ENCODE measurements at places on chromosomes 6 and 20.

DNA sequence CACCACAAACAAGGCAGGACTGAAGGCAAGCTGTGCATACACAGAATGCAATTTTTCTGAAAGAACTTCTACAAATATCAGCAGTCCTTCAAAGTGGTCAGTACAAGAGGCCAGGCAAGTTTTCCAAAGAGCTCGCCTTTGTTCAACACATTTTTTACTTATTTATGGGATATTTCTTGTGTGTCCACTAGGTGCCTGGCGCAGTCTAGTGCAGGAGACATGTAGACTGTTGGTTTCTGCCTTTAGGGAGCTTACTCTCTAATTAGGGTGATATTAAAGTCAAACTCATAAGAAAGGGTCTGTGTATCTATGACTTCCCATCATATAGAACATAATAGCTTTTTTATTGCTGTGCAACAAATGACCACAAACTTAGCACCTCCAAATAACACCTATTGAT lies 21.2 kb upstream of the VEGFA start:
- no peak for DNase-seq

- DNase-seq = peak; percentile 29
Observed at GRCh38 chr6:138107078-138107751, at the start of gene PERP. PERP (minus strand) TSS chr6:138107419; CDS start chr6:138107340, 79 bp downstream.

- DNase-seq = no peak
Observed at GRCh38 chr20:24449026-24449720, 20.3 kb upstream of the SYNDIG1 start.

DNA sequence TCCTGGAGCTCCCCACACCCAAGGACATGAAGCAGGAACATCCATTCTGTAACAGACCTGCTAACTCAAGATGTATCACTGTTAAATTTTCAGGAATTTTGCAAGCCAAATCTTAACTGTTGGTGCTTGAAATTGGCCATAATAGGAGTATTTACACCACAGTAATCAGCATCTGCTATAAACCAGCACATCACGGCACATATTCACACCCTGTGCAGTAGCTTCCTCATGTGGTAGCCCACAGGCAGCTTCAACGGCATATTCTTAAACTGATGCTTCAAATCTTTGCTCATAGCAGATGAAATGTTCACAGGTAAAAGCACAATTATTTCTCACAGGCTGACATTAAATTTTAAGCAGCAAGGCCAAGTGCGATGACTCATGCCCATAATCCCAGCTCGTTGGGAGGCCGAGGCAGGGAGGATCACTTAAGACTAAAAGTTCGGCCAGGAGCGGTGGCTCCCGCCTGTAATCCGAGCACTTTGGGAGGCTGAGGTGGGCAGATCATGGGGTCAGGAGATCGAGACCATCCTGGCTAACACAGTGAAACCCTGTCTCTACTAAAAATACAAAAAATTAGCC lies 43.5 kb upstream of the LYRM2 start:
- DNase-seq = no peak

- DNase-seq = no peak
Observed at GRCh38 chr6:112486454-112486853, 139.3 kb downstream of the RFPL4B start.

DNA sequence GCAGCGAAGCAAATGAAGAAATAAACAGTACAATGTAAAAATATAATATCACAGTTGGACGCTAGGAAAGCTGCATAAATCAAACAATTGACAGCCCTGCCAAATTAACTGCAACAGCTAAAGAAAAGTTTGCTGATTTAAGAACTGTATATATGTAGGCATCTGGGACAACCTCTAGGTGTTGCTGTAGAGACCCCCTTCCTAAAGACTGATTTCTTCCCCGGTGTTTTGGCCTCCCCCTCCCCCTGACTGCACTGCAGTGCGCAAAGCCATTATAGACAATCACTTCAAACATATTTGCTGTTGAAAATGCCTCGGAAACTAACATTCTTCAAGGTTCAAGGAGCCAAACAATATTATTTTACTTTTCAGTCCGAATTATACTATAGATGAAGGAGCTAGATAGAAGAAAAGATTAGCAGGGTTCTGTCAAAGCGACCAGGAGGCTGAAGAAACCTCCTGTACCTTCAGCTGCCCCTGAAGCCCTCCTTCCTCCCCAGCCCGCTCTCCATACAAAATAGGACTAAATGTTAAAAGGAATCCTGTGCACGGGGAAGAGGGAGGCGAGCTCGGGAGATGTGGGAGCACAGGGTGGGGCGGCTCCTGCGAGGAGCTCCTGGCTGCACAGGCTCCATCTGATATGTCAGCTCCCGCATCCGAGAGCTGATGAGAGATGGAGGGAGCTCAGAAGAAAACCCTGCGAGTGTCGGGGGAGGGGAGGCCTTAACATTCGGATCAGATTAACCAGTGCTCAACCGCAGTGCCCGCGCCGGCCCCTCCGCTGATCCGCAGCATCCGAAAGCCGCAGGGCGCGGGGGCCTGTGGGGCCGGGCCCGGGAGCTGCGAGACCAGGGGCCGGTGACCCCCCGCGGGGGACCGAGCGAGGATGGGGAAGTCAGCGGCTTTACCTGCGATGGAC lies 822 bp downstream of the ELOVL4 start:
- DNase-seq = no peak

GRCh38 chr6:142339968-142340658 lies 38.3 kb downstream of the ADGRG6 start:
- DNase-seq = no peak

DNA sequence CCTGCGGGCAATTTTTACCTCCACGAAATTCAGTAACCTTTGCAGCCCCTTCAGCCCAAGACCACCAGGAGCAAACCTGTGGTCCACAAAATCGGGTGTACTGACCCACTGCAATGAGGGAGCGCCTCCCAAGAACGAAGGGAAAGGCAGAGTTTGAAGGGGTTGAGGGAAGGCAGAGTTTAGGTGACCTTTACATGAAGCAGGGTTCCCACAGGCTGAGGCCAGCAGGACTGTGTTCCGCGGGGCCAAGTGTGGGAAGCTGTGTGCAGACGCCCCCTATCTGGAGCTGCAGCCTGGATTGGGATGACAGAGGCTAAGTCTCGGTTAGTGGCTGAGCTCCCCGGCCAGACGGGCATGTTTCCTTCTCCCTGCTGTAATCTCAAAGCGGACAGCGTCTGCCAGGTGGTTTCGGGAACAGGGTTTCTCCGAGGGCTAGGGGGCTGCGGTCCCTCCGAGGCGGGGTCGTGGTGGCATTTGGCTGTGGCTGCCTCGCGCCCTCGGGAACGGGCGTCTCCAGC lies 826 bp upstream of the PYGB start:
- no peak for DNase-seq

DNA sequence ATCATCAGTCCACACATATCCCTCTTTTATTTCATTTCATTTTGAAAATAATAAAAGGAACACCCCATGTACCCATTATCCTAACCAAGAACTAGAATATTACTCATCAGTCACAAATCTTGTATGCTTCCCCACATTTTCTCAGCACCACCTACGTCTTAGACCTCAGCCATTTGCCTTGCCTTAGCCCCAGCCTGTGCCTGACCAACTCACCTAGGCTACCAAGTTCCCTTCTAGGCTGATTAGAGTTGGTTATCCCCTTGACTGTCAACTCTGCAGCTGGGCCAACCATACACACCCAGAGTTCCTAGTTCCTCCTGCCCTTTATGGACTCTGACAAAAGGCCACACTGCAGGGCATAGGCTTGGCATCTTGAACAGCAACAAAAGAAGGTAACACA lies 33.4 kb upstream of the IPCEF1 start:
- no peak for DNase-seq

DNA sequence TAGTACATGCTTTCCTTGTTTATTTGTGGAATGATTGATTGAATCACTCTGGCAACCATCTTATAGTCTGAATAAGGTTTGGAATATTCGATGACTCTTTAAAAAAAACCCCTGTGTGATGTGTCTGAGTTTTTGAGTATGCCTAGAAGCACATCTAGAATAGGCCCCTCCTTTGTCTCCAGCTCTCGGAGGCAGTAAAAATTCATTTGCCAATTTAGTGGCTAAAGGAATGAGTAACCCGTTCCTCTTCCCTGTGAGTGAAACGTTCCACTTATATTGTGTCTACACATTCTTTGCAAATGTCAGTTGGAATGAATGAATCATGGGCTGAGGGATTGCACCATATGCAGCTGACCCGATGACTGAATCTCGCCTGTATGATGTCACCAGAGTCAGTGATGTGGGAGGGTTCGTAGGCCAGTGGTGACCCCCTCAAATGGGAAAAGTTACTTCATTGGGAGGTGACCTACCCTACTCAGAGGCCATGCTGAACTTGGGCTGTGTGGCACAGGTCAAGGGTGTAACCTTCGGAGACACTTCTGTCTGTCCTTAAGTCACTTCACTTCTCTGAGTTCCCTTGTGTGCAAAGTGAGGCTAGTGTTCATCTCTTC lies 21.6 kb downstream of the MOCS3 start:
- DNase-seq = no peak

DNA sequence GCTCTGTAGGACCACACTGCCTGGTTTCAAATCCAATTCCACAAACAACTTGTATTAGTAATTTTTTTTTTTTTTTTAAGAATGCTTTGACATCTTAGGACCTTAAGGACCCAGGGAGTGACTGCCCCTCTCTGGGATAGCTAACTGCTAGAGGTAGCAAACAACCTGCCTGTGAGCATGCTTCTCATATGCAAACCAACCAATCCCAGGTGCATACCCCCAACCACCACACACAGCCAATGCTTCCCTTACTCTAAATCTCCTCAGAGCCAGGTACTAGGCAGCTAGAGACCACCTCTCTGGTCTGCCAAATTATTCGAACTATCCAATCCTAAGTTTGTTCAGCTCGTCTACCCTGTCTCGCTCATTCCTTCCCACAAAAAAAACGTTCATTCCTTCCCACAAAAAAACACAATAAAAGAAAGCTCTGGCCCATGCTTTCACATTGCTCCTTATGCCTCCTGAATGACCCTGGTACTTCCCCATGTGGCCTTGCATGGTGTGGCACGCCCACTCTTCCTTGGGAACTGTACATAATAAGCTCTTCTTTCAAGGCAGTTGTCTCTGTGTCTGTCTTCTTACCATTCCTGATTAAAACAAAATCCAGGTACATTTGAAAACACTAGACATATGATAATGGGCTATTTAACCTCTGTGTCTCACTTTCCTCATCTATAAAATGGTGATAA lies 6.4 kb downstream of the SERAC1 start:
- DNase-seq = no peak

- no peak for DNase-seq
Observed at GRCh38 chr6:147825848-147826247, 317.4 kb downstream of the SAMD5 start.

DNA sequence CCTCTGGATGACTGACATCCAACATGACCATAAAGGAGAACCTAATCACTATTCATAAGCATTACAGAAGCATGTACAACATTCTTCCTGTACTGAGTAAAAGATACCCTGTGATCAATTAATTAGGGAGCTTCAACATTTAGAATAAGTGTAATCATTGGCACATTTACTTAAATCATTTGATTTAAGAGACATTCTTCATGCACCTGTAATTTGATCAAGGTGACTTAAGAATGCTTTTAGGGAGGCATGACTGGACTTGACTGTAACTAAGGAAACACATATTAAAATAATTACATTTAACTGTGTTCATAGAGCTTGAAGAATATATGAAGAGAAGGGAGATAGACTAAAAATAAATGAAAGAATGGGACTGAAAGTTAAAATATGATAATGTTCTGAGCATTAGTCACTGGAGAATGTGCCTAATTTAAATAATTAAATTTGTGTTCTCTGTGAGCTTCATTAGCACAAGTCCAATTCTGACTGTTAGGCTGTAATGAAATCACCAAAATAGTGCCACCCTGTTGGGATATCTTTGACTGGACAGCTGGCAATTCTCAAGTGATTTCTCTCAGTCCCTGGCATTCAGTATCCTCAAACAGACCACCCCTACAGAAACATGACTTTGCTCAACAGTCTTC lies 295.5 kb upstream of the ADGRB3 start:
- no peak for DNase-seq

GRCh38 chr6:37987018-37987417 lies 167.5 kb downstream of the ZFAND3 start:
- no peak for DNase-seq

- DNase-seq = no peak
Observed at GRCh38 chr6:130655586-130655985, 171.6 kb upstream of the SMLR1 start.

GRCh38 chr6:70264306-70264705 lies 38.6 kb downstream of the COL9A1 start:
- DNase-seq = no peak

DNA sequence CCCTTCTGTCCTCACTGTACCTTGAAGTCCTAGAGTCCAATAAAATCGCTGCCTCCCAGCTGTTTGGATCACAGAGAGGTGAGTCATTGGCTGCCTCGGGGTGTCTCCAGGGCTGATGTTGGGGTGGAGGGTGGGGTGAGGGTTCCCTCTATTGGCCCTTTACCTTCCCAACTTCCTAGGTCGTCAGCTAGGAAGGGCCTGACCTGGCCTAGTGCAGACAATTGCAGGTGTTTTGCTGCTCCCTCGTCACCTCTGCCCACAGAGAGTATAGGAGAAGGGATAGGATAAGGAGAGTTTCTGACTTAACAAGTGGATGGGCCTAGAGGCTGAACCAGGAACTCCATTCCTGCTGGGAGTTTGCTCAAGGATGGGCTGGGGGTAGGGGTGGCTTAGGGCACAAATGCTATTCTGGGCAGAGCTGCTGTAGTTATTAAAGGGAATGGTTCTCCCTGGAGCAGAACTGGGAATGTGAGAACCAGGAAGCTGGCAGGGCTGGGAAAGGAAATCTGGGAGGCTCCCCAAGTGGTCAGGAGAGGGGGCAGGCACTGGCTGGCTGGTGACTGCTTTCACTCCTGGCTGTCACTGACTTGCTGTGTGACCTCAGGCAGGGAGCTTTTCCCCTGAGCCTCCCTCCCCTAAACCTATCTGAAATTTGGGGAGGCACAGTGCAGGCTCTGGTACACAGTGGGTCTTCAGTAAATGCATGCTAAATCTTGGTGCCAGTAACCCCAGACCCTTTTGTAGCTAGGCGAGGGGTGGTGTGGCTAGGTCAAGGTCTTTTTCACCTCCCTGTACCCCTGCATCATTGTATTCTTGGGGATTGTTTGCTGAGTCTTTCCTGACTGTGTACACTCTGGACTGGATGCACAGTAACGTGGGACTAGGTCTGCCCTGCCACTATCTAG lies 1.5 kb downstream of the TP53INP2 start:
- no peak for DNase-seq

GRCh38 chr6:158837684-158838625 lies 18.8 kb upstream of the EZR start:
- DNase-seq = no peak

- DNase-seq = no peak
Observed at GRCh38 chr20:32045999-32046398, 6.0 kb upstream of the HCK start.

GRCh38 chr6:116631379-116631990 lies 15.2 kb downstream of the RSPH4A start:
- no peak for DNase-seq

GRCh38 chr6:34414999-34415858 lies 10.6 kb downstream of the RPS10 start:
- DNase-seq = no peak

DNA sequence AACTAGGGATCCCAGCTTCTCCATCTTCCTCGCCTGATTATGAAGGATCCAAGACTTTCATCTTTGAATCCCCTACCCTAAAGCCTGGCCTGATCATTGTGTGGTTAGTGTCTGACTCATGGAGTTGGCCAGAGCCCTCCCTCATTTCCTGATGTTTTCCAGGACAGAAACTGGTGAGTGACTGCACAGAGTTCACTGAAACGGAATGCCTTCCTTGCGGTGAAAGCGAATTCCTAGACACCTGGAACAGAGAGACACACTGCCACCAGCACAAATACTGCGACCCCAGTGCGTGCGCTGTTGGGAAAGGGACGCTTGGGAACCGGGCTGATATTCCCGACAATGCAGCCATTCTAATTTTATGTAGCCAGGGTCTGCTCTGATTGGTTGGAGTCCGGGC lies 4.0 kb downstream of the CD40 start:
- DNase-seq = no peak

Measured in activated naive CD8-positive, alpha-beta T cell treated with anti-CD3 and anti-CD28 coated beads, Interleukin-2, amount 50 U/mL, for 16 hours (primary cell).